ENCODE measurements at places on chromosomes 5 and 9. TPM values are rescaled to one million over a fixed set of nuclear protein-coding genes. Genes with fewer than 3 reads are reported as not detected.

DNA sequence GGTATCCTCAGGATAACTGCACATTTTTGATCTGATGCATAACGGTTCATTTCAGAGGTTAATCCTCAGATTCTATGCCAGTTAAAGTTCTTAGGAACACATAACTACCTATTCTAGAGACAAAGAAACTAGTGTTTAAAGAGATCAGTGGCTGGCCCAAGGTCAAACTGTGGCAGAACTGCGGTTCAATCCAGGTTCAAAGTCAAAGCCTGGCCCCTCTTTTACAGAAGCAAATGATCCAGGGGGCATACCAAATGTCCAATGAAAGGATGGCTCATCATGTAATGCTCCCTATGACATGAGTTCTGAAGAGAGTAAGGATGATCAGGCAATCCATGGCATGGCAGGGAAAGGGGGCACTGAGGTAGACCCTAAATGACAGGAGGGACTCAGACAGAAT, 283.3 kb downstream of the SPOCK1 start:
- DNase-seq, result no peak

- no peak for DNase-seq
Measured at GRCh38 chr9:129712634-129713401, 40.0 kb downstream of the PTGES start.

GRCh38 chr5:114438471-114438870, 76.6 kb downstream of the KCNN2 start:
- no peak for DNase-seq

GRCh38 chr9:98009437-98009836, 26.3 kb downstream of the ANP32B start:
- DNase-seq, result no peak

DNA sequence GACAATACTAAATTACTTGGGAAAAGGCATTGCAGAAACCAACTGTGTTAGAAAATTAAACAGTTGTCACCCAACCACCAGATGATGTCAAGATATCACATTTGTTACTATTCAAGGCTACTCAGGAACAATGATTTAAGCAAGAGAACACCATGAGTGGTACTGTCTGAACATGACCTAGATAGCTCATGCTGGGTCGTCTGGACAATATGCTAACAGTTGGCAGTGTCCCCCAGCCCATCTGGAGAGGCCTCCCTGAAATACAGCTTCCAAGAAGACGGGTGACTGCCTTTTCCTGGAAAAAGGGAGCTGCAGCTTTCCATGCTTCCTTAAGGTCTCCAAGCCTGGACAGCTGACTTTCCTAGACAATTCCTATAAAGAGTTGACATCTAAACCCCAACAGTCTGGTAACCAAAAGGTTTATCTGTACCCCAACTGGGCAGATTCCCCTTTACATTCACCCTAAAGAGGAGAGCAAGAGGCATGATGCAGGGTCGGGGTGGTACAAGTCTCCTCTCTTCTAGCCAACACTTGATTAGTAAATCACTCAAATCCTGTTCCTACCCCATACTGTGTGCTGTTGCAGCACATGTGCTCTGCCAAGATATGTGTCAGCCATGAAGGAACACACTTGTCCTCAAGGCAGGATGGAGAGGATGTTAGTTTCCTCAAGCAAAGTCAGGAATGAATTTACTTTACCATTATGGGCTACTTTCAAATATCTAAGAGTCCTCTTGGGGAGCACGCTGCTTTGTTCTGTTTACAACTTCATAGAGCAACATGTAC, 433.0 kb downstream of the PDE4D start:
- no peak for DNase-seq

- no peak for DNase-seq
Measured at GRCh38 chr9:134396258-134396742, 70.0 kb downstream of the RXRA start.

The GABBR2 gene
- 0.12 TPM for total RNA-seq

The SGTB gene
- 19.5 TPM for total RNA-seq
